OCI-M1 (cell line): ENCODE measurements at places on chromosomes 13 and 19.

DNA sequence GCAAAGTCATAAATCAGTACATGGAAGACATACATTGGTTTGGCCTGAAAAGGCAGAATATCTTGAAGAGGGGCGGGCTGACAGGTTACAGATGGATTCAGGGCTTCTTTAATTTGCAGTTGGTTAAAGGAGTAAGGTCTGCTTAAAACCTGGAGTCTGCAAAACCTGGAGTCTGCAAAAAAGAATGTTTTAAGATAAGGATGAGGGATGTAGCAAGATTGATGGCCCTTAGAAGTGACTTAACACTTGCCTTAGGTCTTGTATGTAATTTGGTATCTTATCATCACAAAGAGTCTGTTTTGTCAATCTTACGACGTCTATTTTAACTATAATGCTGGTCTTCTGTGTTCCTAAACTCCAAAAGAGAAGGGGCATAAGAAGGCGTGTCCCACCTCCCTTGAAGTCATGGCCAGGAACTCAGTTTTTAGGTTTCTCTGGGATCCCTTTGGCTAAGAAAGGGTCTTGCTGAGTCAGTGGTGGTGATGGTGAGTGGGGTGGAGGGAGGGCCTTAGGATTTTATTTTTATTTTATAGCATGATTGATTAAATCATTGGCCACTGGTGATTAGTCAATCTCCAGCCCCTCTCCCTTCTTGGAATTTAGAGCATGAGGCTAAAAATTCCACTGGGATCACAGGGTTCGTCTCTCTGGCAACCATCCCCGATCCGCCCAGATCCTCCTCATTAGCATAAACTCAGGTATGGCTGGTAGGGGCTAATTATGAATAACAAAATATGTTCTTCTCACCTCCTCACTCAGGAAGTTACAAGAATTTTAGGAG is 10.1 kb upstream of the HAS1 start:
- DNase-seq: no peak

DNA sequence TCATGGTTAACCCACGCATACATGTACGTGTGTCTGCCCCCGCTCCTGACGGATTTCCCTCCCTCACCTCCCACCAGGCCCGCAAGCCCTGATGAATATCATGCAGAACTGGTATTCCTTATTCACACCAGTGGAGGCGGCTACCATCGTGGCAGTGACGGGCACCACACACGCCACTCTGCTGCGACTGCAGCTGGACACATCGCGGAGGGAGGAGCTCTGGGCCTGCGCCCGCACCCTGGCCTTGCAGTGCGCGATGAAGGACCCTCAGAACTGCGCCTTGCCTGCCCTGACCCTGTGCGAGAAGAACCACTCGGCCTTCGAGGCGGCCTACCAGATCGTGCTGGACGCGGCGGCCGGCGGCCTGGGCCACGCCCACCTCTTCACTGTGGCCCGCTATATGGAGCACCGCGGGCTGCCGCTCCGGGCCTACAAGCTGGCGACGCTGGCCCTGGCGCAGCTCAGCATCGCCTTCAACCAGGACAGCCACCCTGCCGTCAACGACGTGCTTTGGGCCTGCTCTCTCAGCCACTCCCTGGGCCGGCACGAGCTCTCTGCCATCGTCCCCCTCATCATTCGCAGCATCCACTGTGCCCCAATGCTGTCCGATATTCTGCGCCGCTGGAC is 35.0 kb downstream of the ZSWIM4 start:
- DNase-seq: no peak

GRCh38 chr13:100714478-100714877 is 39.9 kb upstream of the TMTC4 start:
- no peak for DNase-seq

- no peak for DNase-seq
These were observed 1.8 kb downstream of the SPPL2B start for GRCh38 chr19:2330255-2330631.

GRCh38 chr13:93603043-93603442 is 376.4 kb downstream of the GPC6 start:
- no peak for DNase-seq

DNA sequence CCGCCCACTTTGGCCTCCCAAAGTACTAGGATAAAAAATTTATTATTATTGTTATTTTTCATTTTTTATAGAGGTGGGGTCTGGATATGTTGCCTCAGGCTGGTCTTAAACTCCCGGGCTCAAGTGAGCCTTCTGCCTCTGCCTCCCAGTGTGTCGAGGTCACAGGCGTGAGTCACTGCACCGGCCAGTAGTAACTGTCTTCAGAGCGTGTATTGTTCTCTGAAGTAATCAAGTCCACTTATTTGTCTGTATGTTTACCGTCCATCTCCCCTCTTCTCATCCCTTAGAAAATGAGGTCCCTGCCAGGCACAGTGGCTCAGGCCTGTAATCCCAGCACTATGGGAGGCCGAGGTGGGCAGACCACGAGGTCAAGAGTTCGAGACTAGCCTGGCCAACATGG is 18.2 kb upstream of the SULT2B1 start:
- DNase-seq: no peak

GRCh38 chr13:105345730-105346129 is 1189.7 kb downstream of the EFNB2 start:
- DNase-seq: no peak

GRCh38 chr19:19659646-19660245 is 3.7 kb downstream of the ATP13A1 start:
- DNase-seq: no peak

- no peak for DNase-seq
These were observed 760.4 kb downstream of the SLITRK1 start for GRCh38 chr13:83121896-83122295.

GRCh38 chr13:31431722-31432137 is 232.0 kb downstream of the B3GLCT start:
- DNase-seq: peak; percentile 54

GRCh38 chr13:42337808-42338600 is 66.1 kb downstream of the AKAP11 start:
- DNase-seq: no peak

DNA sequence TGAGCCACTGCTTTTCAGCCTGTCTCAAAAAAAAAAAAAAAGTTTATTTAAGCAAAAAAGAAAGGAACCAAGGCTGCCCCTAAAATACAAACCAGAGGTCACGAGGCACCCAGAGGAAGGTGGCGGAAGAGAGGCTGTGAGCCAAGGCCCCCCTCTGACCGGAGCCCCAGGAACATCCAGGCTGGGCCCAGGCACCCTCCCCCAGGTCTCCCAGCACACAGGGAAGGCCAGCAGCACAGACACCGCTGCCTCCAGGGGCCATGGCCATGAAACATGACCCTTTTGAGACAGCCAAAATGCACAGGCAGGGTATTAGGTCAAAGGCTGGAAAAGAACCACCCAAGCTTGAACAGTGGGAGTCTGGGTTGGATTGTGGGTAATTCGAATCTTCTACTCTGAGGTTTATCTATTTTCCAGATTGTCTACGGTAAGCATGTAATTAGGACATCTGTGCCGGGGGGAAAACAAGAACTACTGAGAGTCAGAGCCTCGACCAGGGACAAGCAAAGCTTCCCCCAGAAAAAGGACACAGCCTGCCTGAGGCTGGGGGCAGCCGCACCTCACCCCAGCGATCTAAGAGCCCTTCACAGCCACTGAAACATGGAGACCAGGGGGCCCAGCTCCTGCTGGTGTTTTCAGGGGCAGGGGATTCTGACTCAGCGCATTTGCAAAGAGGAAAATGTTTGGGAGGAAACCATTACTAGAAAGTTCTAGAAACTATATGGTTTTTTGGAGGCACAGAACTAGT is 8.4 kb downstream of the PEX11G start:
- no peak for DNase-seq

GRCh38 chr19:30155381-30156200 is 213.6 kb downstream of the URI1 start:
- DNase-seq: no peak

- no peak for DNase-seq
These were observed 166.1 kb downstream of the SLC7A1 start for GRCh38 chr13:29429286-29429900.

DNA sequence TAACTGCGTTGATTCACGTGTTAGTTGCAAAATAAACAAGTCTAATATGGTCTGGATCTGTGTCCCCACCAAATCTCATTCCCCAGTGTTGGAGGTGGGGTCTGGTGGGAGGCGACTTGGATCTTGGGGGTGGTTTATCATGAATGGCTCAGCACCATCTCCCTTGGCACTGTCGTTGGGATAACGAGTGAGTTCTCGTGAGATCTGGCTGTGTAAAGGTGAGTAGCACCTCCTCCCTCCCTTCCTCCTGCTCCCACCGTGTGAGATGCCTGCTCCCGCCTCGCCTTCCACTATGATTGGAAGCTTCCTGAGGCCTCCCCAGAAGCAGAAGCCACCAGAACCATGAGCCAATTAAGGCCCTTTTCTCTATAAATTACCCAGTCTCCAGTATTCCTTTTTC is 4.8 kb downstream of the PEAK3 start:
- DNase-seq: no peak

DNA sequence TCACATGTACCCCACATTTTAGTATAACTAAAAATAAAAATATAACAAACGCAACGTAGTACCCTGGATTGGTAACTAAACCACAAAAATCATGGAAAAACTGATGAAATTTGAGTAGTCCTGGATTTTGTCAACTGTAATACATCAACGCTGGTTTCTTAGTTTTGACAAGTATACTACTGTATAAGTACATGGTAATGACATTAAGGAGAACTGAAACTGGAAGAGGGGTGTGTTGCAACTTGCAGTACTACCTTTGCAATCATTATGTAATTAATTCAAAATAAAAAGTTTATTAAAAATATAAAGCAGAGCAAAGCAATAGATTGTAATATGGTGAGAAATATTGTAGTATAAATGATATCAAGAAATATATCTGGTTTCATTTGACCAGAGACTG is 1158.0 kb upstream of the SPRY2 start:
- no peak for DNase-seq

DNA sequence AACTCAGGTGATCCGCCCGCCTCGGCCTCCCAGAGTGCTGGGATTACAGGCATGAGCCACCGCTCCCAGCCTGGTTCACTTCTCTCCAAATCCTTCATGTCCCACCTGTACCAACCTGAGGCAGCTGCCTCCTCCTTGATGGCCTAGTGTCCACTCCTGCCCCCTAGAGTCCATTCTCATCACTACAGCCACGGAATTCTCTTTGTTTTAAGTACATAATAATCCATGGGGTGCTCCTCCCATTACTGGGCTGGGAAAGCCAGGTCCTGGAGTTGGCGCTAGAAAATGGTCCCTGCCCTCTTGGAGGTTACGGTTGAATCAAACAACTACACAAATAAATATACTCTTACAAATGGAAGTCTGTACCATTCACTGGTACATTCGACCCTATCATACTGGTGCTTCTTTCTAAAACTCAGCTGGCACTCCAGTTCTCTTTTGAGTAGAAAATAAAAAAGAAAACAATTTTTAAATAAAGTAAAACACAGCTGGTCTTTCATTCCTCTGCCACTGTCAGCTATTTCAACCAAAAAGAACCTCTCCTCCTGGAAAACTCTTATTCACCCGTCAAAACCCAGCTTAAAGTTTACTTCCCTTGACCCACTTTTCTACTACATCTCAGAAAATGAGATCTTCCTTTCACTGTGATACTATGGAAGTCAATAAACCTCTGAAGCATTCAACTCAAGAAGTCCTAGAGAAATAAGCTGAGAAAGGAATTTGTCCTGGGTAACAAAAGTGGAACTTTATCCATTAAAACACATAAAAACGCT is 22.4 kb upstream of the ARHGEF18 start:
- DNase-seq: peak; percentile 9

- DNase-seq: no peak
These were observed 7.1 kb upstream of the CIRBP start for GRCh38 chr19:1261798-1262622.

GRCh38 chr13:109412283-109412901 is 374.0 kb downstream of the IRS2 start:
- DNase-seq: peak; percentile 82
